GF-D8 (cell line): ENCODE measurements at places on chromosomes 6 and 20.

DNA sequence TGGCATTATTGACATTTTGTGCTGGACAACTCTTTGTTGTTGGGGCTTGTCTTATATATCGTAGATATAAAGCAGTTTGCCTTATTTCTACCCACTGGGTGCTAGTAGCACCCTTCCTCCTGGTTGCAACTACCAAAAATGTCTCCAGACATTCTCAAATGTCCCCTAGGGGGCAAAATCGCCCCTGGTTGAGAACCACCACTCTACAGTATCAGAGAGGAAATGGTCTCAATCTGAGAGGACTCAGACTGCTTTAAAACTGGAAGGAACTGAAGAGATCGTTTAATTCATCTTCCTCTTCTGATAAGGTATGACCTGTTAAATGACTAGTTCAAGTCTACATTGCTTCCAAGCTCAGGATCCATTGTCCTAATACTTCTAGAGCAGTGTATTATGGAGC is 14.9 kb downstream of the SH3BGRL2 start:
- DNase-seq = no peak

DNA sequence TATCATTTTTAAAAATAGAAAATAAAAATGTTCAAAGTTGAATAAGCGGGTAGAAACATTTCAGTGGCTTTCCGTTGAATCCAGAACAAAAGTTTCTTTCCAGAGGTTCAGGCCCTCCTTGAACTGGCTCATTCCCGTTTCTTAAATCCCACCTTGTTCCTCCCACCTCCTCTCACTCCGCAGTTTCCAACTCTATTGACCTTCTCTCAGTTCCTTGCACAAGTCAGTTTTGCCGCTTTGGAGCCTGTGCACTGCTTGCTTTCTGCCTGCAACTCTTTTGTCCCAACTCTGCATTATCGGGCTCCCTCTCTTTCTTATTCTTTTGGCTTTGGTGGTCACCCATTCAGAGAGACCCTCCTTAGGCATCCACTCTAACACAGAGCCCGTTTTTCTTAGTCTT is 99.9 kb upstream of the EDN1 start:
- no peak for DNase-seq

- no peak for DNase-seq
These were observed 1183.8 kb downstream of the HACE1 start for GRCh38 chr6:103675807-103676406.

GRCh38 chr6:1347161-1347560 is 35.3 kb downstream of the FOXQ1 start:
- no peak for DNase-seq

DNA sequence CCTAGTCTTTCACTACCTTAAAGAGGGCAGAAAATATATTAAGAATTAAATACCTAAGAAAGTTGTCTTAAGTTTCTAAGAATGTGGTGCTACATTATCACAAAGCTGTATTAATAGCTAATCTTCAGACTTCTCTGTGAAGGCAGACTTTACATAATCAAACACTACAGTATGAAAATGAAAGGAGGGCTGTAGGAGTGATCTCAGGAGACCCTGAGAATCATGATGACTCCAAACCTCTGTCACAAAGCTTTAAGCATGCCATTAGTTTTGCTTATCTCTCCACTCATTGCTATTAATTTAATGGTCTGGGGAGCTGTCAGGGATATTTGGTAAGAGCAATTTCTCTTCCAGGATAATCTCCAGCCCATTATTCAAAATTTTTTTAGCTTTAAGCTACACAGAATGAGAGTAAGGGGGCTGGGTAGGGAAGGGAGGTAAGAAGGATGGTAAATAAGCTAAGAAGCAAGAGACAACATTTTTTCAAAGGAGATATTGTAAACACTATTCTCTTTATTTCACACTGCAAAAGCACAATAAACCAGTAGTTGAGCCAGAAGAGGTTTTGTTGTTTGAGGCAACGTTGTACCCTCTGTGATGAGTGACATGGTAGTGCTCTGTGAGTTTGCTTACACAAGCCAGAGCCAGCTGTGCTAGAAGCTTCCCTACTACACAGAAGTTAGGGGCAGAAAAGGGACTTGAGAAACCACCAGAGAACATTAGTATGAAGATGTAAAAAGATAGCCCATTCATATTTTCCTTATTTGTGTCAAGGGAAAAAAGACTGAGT is 258.8 kb downstream of the GMDS start:
- no peak for DNase-seq

GRCh38 chr6:167426651-167427050 is 101.8 kb downstream of the TTLL2 start:
- no peak for DNase-seq

GRCh38 chr6:36426622-36427021 is 16.0 kb downstream of the PXT1 start:
- DNase-seq = no peak

GRCh38 chr20:13221313-13221672 is 219 bp downstream of the ISM1 start:
- DNase-seq = no peak

GRCh38 chr20:58708246-58708931 is 15.8 kb downstream of the NPEPL1 start:
- DNase-seq = no peak

DNA sequence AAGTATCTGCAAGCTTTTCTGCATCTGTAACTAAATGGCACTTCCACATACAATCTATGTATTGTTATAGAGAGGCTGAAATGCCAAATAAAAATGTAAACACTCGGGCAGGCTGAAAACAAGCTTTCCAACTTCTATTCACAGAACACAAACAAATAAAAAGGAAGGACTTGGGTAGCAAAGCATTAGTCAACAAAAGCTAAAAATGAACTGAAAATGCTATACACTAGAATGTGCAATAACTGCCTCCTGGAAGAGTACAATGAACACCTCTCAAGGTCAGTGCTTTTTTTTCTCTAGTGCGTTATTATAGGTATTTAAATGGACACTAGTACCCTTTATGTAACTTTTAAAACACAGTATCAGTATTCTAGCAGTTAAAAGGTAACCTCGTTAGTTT is 31.4 kb downstream of the STK38 start:
- DNase-seq = no peak

DNA sequence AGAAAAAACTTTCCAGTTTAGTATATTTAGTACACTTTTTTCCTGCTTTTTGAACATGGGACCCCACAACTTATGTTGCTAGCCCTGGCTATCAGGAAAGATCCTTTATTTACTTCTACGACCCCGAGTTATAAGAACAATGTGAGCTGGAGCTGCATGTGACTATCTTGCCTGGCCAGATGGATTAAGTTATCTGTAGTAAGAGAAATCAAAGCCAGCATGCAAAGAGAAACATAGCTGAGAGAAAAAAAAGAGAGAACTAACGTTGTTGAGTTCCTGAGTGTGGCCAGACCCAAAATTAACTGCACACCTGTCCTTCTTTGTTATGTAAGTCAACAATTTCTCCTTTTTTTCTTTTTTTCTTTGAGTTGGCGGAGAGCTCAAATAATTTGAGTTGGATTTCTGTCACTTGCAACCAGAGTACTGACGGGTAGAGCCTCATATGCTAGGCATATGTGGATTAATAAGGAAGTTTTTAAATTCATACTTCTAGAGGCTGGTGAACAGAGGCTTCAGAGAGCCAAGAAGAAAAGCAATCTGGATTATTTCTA is 219.5 kb downstream of the HACE1 start:
- DNase-seq = no peak

- DNase-seq = no peak
These were observed 24.4 kb downstream of the DNAH8 start for GRCh38 chr6:38739532-38739931.

- DNase-seq = no peak
These were observed 4.1 kb downstream of the KCNS1 start for GRCh38 chr20:45096781-45097180.

DNA sequence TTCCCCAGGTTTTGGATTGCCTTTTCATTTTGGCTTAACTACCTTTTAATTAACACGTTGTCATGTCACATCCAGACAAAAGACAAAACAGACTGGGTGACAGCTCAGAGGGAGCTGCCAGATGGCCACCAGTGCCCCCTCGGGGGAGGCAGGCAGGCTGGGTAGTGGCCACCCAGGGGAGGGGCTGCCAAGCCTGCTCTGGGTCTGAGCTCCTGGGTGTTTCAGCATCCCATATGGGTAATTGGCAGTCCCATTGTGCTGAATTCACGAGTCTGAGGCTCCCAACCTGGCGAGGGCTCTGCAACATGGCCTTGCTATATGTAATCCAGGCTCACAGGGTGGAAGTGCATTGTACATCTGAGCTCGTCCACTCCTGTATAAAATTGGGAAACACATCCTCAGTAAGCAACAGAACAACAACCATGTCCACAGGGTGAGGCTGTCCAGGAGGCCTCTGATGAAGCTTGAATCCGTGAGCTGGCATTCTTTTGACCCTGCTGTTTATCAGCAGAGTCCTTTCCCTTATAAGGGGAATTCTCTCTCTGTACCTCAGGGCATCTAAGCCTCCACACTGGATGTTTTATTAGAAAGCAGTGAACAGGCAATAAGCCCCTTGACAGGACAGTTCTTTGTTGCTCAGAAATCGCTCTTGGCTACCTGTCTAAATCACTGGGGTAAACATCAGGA is 111.7 kb upstream of the SLC22A23 start:
- DNase-seq = no peak

GRCh38 chr6:15413466-15414234 is 167.8 kb downstream of the JARID2 start:
- DNase-seq = no peak

DNA sequence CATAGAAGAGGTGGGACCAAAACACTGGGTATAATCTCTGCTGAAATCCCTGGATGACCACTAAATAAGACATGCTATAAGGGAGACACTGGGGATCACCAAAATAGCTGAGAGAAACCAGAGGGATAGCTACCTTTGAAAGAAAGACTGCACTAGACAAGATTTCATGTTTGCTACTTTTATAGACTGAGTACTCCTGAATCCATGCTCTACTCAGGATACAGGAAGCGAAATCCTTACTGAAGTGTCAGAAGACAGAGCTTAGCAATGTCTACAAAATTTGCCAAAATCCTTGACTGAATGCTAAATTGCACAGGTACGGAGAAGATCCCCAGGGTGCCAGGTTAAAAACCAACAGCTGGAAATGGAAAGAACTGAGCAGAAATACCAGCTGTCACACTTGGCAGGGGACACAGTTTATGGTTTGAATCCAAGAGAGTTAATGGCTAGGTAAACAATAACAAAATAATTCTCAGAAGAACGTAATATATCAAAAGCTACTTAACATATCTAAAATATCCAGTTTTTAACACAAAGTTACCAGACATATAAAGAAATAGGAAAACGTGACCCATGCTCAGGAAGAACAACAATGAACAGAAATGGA is 125.4 kb downstream of the MAN1A1 start:
- no peak for DNase-seq

- no peak for DNase-seq
These were observed 91.9 kb downstream of the SLC24A3 start for GRCh38 chr20:19304389-19304788.

DNA sequence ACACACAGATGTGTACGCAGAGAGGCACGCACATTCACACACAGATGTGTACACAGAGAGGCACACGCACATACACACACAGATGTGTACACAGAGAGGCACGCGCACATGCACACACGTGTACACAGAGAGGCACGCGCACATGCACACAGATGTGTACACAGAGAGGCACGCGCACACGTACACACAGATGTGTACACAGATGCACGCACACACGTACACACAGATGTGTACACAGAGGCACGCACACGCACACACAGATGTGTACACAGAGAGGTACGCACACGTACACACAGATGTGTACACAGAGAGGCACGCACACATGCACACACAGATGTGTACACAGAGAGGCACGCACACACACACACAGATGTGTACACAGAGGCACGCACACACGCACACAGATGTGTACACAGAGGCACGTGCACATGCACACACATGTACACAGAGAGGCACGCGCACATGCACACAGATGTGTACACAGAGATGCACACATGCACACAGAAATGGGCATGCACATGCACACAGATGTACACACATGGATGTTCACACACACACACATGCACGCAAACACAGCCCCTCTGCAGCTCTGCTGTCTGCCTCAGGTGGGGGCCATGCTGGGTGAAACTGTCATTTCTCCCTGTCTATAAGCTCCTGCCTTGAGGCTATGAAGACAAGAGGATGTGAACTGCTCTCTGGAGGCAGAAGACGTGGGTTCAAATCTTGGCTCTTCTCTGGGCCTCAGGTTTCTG is 14.3 kb upstream of the MYT1 start:
- no peak for DNase-seq

DNA sequence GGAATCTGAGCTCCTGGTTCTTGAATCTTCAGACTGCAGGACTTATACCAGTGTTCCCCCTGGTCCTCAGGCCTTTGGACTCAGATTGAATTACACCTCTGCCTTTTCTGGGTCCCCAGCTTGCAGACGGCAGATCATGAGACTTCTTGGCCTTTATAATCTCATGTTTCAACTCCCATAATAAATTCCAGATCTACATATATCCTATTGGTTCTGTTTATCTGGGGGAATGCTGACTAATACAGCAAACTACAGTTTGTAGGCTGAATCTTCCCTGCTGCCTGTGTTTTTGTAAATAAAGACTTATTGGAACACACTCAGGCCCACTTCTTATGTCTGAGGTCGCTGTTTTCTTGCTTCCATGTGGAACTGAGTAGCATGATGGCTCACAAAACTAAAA is 184.7 kb downstream of the HDGFL1 start:
- no peak for DNase-seq

GRCh38 chr6:16240589-16241320 is 2.4 kb downstream of the GMPR start:
- no peak for DNase-seq

- DNase-seq = no peak
These were observed 19.5 kb upstream of the AFDN start for GRCh38 chr6:167807200-167807599.

DNA sequence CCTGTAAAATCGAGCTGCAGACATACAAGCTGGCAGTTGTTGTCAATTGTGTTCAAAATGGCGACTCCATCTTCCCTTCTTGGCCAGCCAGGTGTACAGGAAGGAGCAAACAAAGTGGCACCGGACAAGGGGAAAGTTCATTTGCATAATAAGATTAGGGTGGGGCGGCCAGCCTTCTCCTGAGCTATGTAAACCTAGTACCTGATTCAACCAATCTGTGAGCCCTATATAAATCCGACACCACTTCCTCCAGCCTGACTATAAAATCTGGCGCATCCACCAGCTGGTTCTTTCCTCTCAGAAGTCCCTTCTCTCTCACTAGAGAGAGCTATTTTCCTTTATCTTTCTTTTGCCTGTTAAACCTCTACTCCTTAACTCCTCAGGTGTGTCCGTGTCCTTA is 8.1 kb upstream of the HBS1L start:
- no peak for DNase-seq
